Activated CD8-positive, alpha-beta memory T cell treated with anti-CD3 and anti-CD28 coated beads, Interleukin-2, amount 10 ng/mL, durations not matched to agents 7 days and 5 days (primary cell): ENCODE measurements at places on chromosomes 5 and 9.

- no peak for DNase-seq
Measured at GRCh38 chr9:4258320-4259090, 41.4 kb downstream of the GLIS3 start.

DNA sequence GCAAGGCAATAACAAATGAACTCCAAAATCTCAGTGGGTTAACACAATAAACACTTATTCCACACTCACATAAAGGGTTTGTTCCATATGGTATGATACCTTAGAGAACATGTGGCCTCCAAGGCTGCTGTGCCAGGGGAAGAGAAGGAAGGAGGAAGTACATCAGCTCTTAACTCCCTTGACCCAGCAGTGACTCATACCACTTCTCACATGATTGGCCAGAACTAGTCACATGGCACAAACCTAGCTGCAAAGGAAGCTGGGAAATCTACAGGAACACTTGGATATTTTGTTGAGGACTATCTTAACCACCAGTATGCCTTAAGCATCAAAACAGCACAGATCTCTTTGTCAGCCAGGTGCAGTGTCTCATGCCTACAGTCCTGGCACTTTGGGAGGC is 99.3 kb downstream of the SLIT3 start:
- no peak for DNase-seq

- peak; percentile 64 for DNase-seq
Measured at GRCh38 chr9:133103183-133103986, 17.7 kb downstream of the RALGDS start.

GRCh38 chr5:61599370-61600122 is 267.5 kb downstream of the ZSWIM6 start:
- no peak for DNase-seq

DNA sequence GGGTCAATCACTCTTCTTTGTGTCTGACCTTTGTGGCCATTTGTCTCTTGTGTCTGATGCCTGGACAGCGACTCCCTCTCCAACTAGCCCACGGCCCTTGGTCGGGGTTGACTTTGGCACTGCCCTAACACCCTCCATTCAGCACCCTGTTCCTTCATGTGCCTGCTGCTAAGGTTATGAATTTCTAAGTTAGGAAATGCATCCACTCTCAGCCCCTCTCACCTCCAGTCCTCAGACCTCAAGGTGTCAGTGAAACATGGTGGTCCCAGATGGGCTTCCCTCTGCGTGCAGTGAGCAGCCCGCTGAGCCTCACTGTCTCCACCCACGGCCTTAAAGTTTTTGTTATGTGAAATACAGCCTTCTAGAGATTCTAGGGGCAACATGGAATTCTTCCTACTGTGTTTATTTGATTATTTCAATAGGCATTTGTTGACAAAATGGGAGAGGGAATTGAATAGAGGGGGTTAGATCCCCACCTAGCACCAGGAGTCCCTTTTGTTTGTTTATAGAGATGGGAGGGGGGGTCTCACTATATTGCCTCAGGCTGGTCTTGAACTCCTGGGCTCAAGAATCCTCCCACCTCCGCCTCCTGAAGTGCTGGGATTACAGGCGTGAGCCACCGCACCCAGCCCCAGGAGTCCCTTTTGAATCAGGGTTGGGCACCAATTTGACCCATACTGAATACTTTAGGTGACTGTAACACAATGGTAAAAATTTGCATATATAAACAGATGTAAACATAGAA is 1.6 kb upstream of the GLIPR2 start:
- no peak for DNase-seq
